Head of caudate nucleus (tissue), 42 donors: ENCODE measurements at places on chromosomes 5 and 9.

DNA sequence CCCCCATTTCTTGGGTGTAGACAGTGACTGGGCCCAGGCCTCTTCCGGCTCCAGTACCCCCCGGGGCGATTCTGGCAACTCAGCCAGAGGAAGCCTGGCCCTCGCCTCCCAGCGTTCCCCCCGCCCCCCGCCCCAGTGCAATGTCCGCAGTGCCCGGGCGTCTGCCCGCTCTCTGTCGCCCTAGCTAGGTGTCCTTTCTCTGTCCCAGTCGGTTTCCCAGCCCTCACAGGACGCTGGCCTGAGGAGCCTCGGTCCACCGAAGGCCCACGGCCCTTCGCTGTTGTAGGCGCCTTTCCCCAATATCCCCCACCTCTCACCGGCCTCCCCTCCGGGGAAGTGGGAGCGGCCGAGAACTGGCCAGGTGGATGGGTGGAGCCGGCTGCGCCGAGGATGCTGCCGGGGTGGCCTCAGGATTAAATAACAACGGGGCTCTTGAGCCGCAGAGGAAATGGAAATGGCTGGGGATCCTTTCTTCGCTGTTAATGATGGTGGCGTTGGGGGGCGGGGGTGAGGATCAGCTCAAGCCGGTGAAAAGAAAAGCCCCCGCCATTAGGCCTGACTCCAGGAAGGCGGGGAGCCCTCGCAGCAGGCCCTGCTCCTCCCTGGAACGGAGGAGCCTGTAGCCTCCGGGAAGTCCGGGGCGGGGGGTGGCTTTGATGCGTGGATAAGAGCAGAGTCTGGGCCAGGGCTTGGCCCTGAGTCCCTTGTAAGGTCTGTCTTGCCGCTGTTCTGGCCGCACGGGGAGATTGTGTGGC lies 1.1 kb upstream of the SPRY4 start:
- peak; percentile 25 for DNase-seq

DNA sequence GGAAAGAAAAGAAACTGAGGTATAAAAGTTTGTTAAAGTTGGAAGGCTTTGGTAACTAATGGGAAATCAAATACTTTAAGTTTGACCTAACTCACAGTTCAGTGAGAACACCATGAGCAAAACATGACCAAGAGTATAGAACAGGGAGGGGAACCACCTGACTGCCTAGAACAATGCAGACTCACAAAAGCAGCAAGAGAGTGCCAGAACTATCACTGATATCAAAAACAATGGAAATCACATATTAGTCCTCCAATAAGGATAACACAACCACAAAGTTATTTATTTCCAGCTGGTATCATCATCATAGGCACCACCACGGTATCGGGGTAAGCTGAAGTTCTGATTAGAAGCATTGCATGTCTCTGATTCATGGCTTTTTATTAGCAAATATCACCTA lies 77.5 kb downstream of the TRPM6 start:
- no peak for DNase-seq

- no peak for DNase-seq
Observed at GRCh38 chr5:4022056-4022670, 426.5 kb downstream of the IRX1 start.

GRCh38 chr5:58455480-58455879 lies 4.4 kb downstream of the PLK2 start:
- no peak for DNase-seq
